ENCODE measurements at places on chromosomes 7 and 10.

GRCh38 chr7:92293896-92294590 lies 48.3 kb downstream of the ANKIB1 start:
- no peak for DNase-seq

DNA sequence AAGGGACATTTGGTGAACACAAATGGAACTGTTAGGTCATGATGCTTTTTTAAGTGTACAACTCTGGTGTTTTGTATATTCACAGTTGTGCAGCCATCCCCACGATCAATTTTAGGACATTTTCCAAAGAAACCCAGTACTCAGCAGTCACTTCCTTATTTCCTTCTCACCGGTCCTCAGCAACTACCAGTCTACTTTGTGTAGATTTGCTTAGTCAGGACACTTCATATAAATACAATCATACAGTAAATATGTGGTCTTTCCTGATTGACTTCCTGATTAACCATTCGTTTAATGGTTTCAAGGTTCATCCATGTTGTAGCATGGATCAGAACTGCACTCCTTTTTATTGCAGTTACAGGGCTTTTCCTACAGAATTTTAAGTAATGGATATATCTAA lies 14.4 kb downstream of the SGPL1 start:
- DNase-seq: no peak

- no peak for DNase-seq
Measured at GRCh38 chr10:50394832-50395231, 143.5 kb upstream of the ASAH2 start.

DNA sequence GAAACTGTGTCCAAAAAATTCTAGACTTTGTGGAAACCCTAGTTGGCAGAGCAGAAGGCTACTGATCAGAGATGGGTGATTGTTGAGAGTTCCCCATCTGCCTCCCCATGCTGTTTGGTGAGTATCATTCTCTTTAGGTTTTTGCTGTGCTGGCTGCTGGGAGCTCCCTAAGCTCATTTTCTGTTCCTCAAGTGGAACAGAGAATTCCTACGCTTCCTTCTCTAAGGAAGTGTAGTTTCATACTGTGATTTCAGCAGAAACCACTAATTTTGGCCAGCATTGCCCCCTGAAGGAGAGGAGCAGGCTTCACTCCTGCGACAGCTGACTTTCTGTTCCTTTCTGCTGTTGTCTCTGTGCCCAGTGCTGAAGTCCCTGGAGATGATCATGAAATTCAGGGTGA lies 355.3 kb upstream of the NPVF start:
- DNase-seq: no peak

- DNase-seq: no peak
Measured at GRCh38 chr7:123792547-123792946, 43.7 kb upstream of the WASL start.

DNA sequence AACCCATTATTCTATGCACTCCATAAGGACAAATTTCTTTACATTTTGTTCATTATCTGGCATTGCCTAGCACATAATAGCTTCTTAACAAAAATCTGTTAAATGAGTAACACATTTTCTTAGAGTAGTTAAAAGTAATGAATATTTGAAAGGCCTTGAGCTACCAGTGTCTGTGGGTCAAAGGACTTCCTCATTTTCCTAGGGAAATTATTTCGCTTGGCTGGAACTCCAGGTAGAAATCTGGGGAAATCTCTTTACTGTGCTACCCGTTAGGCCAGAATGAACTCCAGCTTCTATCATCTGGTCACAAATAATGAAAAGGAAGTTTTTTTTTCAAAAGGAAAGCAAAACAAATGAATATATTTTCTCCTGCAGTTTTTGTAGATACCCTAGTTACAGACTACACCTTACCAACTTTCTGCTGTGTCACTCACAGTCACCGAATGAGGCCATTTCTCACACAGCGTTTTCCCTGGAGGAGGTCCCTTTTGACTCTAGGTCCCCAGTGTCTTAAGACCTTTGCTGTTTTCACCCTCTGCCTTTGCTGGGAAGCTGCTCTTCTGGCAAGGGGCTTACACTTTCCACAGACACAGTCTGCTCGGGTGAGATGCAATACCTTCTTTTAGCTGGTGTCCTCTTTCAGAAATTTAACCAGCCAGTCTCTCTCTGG lies 1.6 kb downstream of the SAMD9L start:
- DNase-seq: no peak

DNA sequence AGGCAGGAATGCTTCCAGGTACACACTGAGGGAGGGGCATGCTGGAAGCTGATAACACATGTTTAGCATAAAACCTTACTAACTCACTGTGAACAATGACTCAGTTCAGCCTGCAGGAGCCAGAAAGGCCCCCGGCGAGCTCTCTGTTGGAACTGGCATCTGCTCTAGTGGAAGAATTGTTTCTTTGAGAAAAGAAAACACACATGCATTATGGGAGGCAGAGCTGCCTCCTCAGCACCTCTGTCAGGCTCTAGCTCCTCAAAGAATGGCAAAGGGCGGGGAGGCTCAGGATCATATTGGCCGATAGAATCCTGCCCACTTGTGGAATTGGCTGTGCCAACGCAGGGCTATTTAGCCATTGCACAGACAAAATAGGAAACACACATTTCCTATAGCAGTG lies 338.3 kb downstream of the CXCL12 start:
- no peak for DNase-seq

GRCh38 chr10:87079106-87079836 lies 15.4 kb downstream of the GLUD1 start:
- DNase-seq: no peak

GRCh38 chr10:82319074-82319473 lies 444.1 kb downstream of the NRG3 start:
- no peak for DNase-seq

DNA sequence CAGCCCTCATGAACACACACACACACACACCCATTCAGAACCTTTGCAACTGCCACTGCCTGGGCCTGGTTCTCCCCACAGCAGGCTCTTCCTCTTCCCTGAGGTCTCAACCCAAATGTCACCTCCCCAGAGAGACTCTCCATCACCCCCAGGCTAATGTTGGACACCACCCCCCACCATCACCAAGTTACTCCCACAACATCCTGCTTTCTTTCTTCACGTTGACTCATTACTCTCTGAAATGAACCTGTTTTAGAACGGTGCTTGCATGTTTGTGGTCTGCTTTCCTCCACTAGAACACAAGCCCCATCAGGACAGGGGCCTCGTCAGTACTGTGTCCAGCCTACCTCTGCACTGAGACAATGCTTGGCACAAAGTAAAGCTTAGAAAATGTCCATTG lies 16.0 kb downstream of the AFAP1L2 start:
- DNase-seq: no peak

DNA sequence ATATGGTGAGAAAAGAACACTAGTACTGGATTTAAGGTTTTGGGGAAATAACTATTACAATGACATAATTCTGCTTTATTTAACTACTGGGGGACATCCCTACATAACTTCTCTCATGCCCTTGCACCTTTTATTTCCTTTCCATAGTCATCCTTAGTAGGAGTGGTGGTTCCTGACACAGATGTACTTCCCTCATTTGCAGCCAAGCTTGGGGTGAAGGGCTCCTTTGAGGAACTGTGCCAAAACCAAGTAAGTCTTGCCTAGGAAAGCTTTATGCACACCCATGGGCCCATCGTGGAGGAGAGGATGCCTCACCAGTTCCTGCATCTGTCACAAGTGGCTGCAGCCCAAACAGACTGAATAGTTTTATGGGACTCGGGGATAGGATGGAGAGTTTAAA lies 20.6 kb downstream of the ZDHHC6 start:
- no peak for DNase-seq

GRCh38 chr7:80488406-80488805 lies 23.5 kb downstream of the GNAT3 start:
- no peak for DNase-seq

GRCh38 chr10:126833542-126833941 lies 71.7 kb upstream of the DOCK1 start:
- DNase-seq: no peak

- no peak for DNase-seq
Measured at GRCh38 chr7:22563032-22563501, 63.1 kb upstream of the STEAP1B start.

DNA sequence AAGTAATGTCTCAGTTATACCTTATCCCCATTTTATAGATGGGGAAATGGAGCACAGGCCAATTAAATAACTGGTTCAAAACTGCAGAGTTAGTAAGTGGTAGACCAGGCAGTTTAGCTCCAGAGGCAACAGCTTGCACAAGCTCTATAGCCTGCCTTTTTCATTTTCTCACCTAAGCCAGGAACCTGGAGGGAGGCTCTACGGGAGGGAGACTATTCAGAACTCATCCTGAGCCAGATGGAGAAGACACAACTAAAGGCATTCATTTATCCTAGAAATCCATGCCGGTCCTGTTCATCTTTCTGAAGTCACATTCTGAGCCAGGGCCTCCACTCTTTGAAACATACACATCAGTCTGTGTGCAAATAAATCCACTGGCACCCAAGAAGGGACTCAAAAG lies 103.2 kb downstream of the CALN1 start:
- no peak for DNase-seq

DNA sequence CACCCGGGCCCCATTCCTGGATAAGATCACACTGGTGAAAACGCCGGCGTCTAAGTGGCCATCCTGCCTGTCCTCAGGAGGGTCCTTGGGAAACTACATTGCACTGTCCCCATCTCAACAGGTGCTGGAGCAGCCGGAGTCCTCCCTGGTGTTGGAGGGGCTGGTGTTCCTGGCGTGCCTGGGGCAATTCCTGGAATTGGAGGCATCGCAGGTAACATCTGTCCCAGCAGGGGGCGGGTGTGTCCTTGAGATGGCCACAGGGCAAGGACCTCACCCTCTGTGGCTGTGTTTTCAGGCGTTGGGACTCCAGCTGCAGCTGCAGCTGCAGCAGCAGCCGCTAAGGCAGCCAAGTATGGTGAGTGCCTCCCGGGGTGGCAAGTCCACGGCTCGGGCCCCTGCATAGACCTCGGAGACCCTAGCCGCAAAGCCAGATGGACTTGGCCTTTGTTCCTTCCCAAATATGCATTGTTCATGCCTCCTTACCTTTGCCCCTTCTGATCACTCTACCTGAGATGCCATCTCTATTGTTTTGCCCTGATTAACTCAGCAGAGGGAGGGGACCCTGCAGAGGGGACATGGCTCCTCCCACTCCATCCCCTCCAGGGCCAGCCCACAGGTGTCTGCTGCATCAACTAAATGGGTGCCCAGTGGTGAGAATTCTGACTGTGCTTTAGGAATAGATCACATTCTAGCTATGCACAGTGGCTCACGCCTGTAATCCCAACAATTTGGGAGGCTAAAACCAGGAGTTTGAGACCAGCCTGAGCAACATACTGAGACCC lies 23.8 kb downstream of the ELN start:
- DNase-seq: no peak

DNA sequence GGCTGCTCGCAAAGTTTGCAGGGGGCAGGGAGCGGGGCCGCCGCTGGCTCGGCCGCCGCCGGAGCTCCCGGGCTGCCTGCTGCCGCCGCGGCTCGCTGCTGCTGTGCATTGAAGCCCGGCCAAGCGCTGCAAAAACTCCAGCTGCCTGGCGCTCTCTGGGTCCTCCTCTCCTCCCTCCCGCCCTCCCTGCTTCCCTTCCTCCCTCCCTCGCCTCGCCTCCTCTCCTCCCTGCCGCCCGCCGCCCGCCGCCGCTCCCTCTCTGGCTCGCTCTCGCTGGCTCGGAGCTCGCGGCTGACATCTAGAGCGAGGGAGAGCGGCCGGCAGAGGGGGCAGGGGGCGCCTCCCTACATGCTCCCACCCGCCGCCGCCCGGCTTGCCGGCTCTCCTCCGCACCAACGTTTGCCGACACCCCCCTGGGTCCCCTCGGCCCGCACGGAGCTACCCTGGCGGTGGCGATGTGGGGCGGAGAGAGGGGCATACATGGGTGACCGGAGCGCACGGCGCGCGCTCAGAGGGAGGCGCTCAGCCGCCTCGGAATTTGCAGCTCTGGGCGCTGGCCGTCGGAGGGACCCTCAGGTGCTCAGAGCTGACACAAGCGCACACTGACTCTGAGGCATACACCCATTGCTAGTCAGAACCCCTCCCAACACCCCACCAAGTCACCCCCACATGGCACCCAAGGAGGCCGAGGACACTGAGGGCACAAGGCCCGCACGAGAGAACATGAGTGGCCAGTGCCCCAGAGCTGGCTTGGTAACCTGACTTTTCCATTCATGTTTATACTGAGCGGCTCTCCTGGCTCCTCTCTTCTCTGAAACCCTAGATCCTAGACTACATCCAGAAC lies 1.2 kb upstream of the PLXNA4 start:
- peak; percentile 16 for DNase-seq

DNA sequence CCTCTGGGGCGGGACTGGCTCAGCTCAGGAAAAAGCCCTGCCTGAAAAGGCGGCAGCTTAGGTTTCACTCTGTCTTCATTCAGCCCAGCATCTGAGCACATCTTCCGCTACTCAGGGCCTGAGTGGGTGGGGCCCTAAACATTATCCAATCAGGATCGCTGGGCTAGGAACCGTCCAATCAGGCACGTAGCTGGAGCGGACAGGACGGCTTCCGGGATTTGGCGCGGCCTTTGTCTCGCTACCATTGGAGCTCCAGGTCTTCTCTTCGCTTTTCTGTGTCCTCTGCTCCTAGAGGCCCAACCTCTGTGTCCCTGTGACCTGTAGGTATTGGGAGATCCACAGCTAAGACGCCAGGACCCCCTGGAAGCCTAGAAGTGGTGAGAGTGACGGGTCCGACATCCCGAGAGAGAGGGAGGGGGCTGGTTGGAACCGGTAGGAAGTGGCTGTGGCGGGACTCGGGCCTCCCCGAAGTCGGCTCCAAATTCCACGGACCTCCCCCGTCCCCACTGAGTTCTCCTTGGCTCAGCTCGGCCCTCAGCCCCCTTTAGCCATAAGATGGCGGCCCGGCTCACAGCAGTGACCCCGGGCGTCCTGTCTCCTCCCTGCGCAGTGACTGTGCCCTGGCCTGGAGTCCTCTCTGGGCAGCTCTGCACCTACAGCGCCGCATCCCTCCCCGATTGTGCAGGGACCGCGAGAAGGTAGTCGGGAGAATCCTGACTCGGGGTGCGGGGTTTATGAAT lies 99.1 kb downstream of the ZNF680 start:
- no peak for DNase-seq

- DNase-seq: no peak
Measured at GRCh38 chr7:107579554-107579884, 527 bp upstream of the BCAP29 start.

- no peak for DNase-seq
Measured at GRCh38 chr7:55099066-55099820, 80.4 kb downstream of the EGFR start.

Data from CD4-positive, alpha-beta T cell (primary cell).